ENCODE measurements at places on chromosomes 7 and 10.

GRCh38 chr10:99788598-99789256 lies 6.3 kb downstream of the ABCC2 start:
- no peak for DNase-seq

GRCh38 chr10:85614566-85614965 lies 752.0 kb downstream of the GRID1 start:
- DNase-seq, result no peak

DNA sequence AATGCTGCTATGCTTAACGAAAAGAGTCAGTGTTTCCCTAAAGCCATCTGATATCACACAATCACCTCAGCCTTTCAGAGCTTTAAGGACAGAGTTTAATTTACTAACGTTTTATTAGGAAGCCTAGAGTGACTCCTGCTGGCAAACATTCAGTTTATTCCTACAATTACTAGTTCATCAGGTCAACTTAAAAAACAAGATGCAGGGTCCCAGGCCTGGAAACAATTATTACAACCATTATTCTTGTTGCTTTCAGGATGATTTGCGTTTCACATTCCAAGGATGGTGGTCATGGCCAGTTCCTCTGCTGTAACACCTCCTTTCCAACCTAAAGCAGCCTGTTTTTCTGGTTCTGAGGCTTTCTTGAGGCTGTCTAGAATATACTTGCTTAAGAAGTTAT lies 1.5 kb upstream of the FAM53B start:
- no peak for DNase-seq

GRCh38 chr10:128950159-128950915 lies 516.7 kb upstream of the MGMT start:
- DNase-seq, result no peak

DNA sequence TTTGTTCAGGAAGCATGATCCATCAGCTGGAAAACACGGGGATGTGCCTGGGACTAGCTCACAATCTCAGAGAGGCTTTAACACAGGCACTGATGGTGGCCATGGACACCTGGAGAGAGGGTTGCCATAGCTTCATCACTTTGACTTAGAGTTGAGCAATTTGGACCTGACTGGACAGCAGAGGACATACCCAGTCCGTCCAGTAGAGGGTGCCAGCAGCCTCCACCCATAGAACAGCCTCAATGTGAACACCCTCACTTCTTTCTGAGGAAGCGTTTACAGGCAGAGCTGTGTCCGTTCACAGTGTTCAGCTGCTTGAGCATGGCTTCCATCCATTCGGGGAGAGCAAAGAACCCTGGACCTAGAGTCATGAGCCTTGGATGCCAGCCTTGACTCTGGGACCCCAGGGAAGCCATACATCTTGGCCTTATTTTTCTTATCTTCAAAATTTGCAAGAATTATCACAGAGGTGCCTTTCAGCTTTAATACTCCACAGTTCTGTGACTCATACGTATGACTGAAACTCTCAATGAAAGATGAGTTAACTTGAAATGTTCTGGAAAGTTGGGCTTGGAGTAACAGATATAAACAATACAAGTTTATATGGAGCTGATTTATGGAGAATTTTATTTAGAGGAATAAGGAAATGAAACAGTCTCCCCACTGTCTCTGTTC lies 302.9 kb upstream of the PODXL start:
- peak; percentile 6 for DNase-seq

DNA sequence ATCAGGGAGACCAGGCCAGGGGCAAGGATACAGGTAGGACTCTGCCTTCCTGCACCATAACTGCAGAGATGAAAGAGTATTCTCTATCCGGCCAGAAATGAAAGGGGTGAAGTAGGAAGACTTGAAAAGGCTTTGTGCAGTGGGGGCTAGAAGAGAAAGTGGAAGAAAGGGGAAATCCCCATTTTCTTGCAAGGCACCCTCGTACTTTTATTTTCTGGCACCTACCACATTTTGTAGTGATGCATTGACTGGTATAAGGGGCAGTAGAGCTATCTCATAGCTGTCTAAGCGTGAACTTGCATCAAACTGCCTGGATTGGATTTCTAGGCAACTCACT lies 752 bp upstream of the CAMK2G start:
- DNase-seq, result no peak

GRCh38 chr10:2340831-2341647 lies 603.7 kb upstream of the ADARB2 start:
- DNase-seq, result no peak

- DNase-seq, result no peak
Observed at GRCh38 chr7:920351-921070, 34.0 kb downstream of the ADAP1 start.

DNA sequence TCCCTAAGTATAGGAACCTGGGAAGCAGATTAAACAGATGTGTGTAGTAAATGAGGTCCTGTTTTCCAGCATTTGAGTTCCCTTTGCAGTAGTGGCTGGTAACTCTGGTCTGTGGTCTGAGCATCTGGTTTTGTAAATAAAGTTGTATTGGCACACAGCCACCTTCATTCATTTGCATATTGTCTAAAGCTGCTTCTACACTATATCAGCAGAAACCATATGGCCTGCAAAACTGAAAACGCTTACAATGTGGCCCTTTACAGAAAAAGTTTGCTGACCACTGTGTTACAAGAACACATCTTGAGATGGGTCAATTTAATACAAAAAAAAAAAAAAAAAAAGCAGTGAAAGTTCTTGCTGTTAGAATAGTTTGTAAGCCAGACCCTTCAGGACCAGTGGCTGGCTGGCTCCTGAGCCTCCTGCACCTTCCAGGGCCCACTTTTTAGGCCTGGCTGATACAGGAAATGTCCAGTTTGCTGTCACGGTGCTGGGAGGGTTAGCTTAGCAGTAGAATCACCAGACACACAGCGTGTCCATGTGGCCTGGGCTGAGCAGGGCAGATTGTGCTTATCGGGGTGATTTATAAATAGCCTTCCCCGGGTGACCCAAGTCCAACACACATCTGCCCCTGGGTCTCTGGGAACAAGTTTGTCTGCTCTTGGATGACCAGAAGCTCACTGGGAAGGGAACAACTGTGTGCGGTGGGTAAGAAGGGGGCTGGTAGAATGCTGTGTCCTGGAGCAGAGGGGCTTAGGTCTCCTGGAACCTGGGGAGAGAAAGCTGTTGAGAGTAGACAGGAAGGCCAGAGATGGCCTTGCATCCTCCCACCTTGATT lies 1.4 kb downstream of the C10orf71 start:
- DNase-seq, result no peak

DNA sequence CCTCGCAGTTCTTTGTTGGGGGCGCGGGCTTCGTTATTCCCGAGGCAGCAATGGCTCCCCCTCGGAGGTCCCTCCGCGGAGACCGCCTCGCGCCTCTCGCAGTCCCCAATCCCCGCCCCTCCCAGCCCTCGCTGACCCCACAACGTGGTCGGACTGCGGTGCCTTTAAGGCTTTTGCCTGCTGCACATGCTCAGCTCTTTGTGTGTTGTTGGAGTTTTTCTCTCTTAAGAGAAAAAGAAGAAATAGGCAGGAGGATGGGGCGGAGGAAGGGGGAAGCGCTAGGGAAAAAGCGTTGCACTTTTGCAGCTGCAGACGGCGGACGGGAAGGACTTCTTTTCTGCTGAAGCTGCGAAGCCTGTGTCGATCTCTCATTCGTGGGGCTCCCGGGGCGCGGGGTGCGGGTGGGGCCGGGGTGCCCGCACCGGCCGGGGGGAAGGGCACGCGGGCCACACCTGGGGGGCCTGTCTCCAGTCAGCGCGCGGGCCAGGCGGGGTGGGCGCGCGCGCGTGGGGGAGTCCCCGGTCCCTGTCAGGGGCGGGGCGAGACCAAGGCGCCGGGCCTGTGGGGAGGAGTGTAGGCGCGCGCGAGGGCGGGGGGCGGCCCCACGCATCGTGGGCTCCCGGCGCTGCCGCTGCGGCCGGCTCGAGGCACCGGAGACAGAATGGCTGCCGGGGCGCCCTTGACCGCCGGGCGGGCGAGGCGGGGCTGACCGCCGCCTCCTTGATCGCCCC lies 445 bp upstream of the ATRNL1 start:
- no peak for DNase-seq

DNA sequence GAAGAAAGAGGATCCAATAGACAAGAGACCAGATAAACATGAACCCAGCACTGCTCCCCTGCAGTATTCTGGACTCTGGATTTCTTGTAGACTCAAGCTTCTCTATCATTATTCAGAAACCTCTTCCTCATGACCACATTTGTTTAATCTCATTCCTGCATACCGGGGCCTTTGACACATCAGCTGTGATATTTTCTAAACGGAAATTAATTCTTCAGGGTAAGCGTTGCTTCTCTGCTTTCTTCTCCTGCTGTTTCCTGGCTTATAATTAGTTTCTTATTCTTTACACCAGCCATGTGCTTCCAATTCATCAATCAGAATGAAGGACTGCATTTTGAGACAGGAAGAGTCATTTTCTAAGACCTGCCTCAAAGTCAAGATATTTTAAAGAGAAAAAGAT lies 54.2 kb upstream of the TARP start:
- no peak for DNase-seq

DNA sequence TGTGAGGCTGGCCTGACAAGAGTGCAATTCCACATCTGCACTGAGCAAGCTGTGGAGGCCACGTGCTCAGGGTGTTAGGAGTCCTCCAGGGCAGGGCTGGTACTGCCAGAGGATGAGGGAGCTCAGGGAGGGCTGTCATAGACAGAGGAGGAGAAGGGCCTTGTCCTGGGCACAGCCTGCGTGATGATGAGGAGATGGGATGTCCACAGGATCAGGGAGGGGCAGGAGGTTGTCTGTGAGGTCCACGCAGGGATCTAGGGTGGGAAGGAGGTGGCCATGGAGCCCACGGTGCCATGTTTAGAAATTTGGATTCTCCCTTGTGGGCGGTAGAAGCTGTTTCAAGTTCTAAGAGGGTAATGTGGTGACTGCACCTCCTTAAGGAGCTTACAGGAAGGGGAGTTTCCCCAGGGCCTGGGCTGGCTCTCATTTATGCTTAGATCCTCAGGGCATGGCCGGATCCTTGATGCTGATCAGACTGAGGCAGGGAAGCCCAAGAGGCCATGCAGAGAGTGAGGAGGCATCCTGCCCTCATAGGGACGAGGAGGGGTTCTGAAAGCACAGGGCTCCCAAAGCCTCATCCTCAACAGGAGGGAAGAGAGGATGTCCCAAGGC lies 30.3 kb downstream of the CHAT start:
- DNase-seq, result no peak

- no peak for DNase-seq
Observed at GRCh38 chr7:46318276-46318675, 397.2 kb upstream of the IGFBP3 start.

DNA sequence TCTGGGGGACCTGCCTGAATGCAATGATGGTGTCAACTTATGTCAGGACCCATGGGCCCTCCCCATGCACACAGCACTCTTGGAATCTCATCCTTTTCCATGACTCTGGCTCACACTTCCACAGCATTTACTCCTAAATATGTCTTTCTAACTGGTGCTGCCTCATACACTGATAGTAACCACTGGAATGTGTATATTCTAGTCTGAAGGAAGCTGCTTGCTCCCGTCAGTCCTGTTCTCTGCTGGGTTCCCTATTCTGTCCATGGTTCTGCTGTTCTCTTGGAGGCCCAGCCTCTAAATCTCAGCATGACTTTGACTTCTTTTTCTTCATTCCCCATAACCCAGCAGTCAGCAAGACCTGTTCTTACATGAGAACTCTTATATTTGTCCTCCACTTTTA lies 1055.1 kb downstream of the KCNMA1 start:
- no peak for DNase-seq

DNA sequence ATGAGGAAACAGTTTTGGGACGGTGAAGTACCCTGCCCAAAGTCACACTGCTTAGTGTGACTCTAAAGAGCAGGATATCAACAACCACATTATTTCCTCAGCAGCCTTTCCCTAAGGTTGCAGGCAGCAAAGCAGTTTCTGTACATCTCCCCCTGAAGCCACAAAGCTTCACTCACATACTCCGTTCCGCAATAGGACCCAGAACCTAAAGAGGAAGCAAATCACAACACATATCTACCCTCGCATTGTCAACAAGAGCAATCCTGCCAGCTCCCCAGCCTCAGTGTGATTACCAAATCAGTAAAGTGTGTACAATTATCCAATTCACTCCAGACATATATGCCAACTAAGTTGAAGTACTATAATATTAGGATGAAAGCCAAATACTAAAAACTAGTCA lies 30.8 kb downstream of the VAX1 start:
- DNase-seq, result no peak

DNA sequence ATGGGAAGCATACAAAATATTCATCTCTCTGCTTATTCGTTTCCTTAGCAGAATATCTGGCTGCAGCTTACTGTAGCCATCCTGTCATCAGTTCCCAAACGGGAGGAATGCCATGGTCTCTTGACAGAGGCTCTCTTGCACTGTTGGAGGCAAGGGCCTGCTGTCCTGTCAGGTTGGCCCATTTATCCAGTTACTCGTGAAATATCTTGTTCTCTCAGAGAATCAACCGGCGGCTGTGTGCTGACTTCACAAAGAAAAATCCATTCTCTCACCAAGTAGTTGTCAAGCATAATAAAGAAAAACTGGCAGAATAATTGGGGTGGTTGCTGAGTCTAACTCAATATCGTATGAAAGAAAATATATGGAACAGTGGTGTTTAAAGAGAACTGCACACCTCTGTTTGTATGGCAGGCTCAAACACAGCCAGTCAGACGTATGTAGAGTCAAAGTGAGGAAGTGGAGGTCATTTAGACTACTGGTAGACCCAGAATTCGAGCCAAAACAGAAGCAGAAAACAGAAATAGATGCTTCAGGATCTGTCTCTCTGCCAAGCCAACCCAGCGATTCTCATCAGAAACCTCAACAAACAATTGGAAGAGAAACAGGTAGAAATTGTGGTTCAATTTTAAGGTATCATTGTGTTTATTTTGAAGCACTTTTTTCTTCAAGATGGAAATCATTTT lies 349.2 kb upstream of the PRKCQ start:
- DNase-seq, result no peak

DNA sequence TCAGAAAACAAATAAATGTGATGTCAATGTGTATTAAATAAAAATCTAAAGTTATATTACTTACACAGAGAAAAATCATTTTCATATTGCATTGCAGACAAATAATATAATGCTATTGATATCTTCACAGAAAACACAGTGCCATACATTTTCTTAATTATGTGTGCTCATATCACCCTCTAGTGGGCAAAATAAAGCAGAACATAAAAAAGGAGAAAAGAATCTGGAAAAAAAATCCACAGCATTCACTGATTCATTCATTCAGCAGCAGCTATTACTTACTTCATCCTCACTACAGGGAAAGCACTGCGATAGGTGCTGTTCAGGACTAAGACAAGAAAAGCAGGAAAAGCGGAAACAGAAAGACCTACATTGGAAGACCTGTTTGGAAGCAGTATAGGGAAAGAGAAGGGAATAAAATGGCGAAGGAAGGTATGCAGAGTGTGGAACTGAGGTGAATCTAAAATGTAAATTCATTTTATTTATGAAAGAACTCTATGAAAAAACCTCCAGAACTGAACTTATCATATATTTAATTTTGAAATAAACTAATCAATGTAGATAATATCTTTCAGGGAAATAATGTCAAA lies 73.2 kb downstream of the POT1 start:
- DNase-seq, result no peak

All from T-helper 9 cell (primary cell).